ENCODE measurements at places on chromosomes 2 and 18. TPM values are rescaled to one million over a fixed set of nuclear protein-coding genes. Genes with fewer than 3 reads are reported as not detected.

- DNase-seq: no peak
These were observed 396.0 kb upstream of the RGPD4 start for GRCh38 chr2:107430596-107431266.

DNA sequence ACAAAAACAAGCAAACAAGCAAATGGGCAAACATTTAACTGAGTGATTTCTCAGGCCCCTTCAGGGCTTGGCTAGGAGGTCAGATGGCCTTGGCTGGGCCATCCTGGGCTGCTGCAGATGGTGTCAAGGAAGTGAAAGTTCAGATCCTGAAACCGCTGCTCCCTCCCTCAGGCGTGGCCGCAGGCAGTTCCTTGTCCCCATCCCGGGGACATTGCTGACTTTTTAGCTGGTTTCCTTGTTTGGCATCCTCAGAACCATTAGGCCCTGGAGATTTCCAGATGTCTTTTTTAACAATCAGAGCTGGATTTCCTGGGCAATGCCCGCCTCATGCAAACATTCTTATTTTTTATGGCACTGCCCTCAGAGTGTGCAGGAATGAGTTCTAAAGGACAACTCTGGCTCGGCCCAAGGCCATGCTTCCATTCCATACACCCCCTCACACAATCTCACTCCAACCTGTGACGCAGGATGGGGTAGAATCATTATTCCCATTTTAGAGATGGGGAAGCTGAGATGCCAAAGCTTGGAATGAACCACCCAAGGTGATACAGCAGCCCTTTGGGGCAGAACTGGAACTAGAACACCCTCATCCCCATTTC, 86.1 kb upstream of the ZCCHC2 start:
- no peak for DNase-seq

DNA sequence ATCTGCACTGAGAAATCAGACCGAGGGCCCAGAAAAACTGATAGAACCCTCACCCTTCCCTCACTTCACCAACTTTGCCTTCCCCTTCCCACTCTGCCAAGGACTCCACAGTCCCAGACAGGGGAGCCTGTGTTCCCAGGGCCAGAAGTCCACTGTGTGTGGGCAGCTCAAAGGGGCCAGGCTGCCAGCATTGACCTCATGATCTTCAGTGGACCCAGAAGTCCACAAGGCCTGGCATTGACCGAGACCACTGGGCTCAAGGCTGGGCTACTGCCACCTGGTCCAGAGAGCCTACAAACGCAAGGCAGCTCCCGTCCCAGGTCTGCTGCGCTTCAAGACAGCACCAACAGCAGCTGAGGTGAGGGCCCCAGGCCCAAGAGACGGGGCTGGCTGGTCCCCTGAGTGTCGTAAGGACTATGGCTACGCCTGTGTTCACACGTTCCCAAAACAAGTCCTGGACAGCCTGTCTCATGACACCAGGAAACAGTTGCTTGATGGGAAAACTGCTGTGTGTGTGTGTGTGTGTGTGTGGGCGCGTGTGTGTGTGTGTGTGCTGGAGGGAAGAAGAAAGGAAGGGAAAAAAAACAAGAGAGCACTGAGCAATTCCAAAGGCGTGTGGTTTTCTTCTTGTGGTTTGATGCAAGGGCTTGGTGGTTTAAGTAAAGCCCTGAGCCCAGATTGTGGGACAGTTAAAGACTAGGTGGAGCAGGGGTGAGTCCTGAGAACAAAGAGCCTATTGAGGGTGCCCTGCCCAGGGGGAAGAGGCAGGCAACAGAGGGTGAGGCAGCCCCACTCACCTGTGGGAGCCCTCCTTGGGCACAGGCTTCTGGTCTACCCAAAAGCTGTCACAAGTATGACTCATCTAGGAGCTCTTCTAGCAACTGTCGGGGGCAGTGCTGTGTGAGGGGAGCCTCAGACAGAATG, 46.6 kb upstream of the ZBTB7C start:
- no peak for DNase-seq

ZNF521 gene
- 86.1 TPM for total RNA-seq

TOGARAM2 gene
- total RNA-seq: not detected

MEP1B gene
- total RNA-seq: not detected
